ENCODE measurements at places on chromosomes 1 and 21.

- no peak for DNase-seq
These were observed 44.0 kb upstream of the NRIP1 start for GRCh38 chr21:15108801-15109200.

DNA sequence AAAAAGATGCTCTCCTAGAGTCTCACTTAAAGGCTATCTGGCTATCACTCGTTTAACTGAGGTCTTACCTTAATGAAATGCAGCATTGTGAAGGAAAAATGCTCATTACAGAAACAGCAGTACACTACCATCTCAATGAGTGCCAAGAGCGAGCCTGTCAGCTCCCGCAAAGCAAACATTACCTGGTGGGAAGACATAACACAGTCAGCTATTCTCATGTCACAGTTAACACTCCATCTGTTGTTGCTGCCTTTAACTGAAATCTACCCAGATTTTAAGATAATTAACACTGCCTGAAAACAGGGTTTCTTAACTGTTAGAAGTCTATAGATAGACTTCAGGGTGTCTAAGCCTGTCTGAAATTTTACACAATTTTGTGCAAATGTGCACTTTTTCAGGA is 39.1 kb downstream of the PCSK9 start:
- no peak for DNase-seq

GRCh38 chr1:155884031-155884960 is 24.9 kb downstream of the SYT11 start:
- DNase-seq = no peak

- no peak for DNase-seq
These were observed 12.4 kb upstream of the POFUT2 start for GRCh38 chr21:45299864-45300785.

GRCh38 chr1:20386323-20387081 is 95.8 kb downstream of the VWA5B1 start:
- no peak for DNase-seq
